ENCODE measurements at places on chromosomes 7 and 10. TPM values are rescaled to one million over a fixed set of nuclear protein-coding genes. Genes with fewer than 3 reads are reported as not detected.

DNA sequence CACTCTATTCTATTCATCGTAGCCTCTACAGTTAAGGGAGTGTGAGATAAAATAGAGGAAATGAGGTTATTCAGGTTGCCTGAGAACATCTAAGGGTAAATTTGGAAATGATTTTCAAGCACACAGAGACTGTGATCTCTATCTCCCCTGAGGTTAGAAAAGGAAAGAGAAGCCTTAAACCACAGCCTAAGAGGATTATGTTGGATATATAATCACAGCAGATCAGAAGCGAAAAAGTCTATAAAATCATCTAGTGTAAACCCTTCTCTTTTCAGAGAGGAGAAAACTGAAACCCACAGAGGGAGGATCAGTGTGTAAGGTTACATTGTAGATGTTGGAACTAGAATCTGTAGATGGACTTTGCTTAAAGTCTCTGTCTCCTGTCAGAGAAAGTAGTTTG is 90.6 kb upstream of the SEMA3E start:
- no peak for DNase-seq

GRCh38 chr10:126043389-126043788 is 147.0 kb downstream of the FANK1 start:
- no peak for DNase-seq

DNA sequence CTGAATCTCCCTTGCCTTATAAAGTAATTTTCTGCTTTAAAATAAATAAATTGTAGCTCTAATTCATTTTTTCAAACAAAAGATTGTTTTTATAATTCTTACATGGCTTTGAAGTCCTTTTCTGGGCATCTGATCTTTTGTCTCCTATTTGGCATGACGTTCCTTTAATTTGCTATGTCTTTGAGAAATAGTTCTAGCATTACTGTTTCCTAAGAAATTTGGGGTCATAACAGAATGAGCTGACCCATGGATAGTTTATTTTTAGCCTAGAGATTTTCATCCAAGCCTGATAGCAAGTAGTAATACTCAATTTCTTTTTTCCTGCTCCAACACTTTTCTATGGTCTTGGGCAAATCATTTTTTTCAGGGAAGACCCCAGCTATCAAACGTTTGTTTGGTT is 31.4 kb downstream of the CCDC71L start:
- no peak for DNase-seq

DNA sequence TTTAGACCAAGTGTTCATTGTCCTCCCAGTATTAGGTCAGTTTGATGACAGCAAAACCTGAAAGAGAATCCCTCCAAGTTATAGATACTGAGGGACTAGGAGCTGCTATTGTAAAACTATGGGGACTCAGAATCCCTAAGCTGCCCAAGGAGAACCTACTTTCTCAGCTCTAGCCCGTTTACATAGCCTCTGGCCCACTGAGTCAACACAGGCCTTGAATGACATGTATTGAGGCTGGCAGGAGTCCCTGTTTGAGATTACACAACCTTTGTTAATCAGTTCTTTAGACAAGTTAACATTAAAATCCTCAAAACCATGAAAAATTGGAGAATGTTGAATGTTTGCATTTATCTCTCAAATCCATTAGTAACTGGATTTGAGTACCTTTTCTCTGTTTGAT is 1079.0 kb downstream of the KCNMA1 start:
- DNase-seq, result no peak

DNA sequence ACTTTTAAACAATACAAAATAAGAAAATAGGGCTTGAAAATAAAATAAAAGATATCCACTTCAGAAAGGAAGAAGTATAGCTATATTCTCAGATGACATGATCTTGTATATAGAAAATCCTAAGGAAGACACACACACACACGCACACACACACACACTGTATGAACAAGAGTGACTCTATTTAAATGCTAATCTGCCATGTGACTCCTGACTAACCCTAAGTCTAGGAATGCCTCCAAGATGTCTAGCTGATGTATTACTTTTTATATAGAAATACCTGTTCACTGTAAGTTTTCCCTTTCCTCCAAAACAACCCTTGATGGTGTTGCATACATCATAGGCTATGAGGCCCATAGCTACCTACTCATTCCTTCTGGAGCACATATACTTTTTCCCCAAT is 173.1 kb upstream of the LRRTM3 start:
- no peak for DNase-seq

DNA sequence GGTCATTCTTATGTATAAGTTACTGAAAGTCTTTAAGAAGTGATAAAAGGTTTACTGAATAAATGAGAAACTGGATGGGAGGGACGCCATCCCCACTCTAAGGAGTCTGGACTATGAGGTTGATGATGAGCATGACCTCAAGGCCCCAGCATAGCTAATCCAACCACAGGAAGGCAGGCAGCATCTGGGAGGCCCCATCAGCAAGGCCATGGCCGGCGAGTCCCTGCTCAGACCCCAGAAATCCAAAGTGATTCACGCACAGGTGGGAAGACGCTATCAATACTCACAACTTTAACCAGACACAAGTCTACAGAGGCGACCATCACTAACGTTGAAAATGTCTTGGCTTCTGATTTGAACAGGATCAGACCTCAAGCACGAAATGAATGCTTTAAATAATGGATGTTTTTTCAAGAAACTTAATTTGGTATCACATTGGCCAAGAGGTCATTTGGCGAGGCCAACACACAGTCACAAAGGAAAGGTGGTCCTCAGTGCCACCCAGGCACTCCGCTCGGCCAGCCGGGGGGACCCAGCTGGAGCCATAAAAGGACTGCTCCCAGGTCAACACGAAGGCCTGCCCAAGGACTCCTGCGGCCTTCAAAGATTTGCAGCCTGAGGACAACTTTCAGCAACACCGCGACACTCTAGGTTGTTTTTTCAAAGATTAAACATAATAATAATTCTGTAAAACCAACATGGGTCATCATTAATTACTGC is 228.5 kb downstream of the PTPRN2 start:
- no peak for DNase-seq

GRCh38 chr10:61701706-61702105 is 39.0 kb downstream of the CABCOCO1 start:
- DNase-seq, result no peak

- no peak for DNase-seq
Measured at GRCh38 chr10:85661123-85661522, 705.5 kb downstream of the GRID1 start.

The PCDH15 gene
- total RNA-seq, result not detected

The ANKRD30A gene
- not detected for total RNA-seq

The ANXA8L1 gene
- not detected for total RNA-seq

The VWA2 gene
- not detected for total RNA-seq

The JCAD gene
- not detected for total RNA-seq

The ABCA13 gene
- not detected for total RNA-seq
